CD4-positive, alpha-beta T cell treated with Interleukin-2 at 100 ng/mL for 4 hours (primary cell): ENCODE measurements at places on chromosomes 12 and 14.

DNA sequence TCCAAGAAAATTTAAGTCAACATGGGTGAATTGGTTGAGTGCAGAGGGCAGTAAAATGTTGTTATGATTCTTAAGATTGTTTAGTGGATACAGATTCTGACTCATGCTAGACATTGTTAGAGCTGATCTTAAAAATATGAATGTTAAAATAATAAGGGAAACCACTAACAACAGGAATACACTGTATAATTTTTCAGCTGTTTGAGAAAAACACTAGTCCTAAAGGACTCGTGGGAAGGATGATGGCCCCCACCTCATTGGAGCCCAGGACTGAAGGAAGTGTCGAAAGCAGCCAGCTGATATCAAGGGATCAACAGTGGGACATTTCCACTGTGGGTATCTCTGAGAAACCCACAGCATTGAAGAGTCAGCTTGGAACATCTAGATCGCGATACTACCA is 82.9 kb upstream of the SCAF11 start:
- DNase-seq = no peak

DNA sequence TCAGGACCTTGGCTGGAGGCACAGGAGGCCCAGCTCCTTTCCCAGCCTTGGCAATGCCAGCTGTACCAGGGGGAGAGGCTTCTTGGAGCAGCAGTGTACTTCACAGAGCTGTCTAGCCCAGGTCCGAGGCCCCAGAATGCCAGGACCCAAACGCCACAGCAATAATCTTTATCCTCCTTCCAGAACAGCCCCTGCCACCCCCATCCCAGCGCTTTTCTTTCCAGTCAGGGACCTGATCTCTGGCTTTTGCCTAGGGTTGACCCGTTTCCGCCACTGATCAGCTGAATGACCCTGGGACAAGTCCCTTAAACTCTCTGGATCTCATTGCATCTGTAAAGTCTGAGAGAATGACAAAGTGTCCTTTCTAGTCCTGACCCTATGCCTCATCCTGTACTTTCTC is 5.1 kb downstream of the LAG3 start:
- no peak for DNase-seq

DNA sequence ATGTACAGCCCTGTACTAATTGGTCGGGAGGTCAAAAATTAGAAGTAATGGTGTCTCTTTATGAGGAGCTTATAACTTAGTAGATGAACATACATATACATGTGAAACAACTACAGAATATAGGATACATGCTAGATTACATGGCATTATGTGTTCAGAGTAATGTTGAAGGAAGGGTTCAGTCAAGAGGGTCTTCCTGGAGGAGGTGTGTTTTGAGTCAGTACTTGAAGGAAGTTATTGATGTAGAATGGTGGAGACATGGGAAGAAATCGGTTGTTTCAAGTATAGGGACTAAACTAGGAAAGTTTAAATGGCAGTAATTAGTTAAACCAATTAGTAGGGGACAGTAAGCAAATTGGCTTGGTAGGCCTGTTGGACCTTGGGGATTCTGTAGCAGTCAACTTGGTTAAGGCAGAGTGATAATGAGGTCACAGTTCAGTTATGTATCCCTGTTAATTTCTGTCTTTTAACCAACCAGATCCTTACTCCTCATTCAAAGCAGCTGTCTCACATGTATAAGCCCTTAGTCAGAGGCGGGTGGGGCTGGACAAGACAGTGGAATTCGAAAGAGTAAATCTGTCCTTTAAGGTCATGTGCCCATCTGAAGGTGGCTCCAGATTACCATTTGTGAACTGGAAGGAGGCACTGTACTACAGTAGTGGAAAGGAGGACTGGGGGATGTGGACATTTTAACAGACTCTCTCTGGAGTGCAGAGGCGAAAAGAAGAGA is 3.5 kb upstream of the ANKRD52 start:
- DNase-seq = no peak

GRCh38 chr12:25084816-25085215 is 110.1 kb downstream of the DNAI7 start:
- DNase-seq = no peak

DNA sequence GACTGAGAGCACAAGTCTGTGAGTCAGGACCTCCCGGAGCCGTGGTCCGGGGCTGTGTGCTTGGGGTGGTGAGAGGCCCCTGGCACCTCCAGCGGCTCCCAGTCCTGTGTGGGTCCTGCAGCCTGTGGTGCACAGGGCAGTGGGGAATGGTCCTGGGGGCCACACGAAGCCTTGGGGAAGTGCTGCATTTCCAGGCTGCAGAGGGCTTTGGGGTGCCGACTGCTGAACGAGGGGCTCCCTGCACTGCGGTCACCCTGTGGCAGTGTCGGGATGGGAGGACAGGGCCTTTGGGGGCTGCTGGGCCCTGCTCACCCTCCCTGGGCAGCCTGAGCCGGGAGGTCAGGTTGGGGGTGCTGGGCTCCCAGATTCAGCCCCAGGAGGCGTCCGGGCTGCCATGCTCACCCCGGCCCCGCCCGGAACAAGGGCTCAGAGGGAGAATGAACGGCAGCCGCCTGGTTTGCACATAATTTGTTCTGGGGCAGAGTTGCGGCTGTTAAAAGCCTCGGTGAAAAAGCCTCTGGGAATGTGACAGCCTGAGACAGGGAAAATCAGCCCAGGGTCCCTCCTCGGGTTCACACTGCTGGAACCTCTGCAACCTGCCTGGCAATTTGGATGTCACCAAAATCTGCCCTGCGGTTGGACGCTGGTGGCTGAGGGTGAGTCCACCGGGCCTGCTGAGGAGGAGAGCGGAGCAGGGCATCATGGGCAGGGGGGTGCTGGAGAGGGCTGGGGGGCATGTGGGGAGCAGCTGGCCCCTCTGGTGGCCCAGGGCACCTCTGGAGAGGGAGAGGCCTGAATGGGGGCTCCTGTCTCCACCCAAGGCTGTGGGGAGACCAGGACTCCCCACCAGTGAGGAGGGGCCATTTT is 109.2 kb downstream of the KIF26A start:
- no peak for DNase-seq

GRCh38 chr12:88036353-88036965 is 7.3 kb upstream of the C12orf50 start:
- DNase-seq = no peak

DNA sequence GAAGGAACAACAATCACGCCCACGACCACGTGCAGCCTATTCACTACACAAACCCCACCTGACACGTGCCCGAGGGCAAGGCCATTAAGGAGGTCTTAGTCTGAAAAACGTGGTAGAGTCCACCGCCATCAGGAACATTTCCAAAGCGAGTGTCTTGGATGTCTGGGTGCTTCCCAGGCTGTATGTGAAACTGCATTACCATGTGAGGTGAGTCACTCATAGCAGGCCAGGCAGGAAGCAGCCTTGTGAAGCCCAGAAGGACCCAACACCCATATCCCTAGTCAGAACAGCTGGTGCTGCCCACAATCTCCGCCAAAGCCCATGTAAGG is 3.3 kb upstream of the KRT79 start:
- no peak for DNase-seq

GRCh38 chr14:56797003-56797568 is 13.2 kb downstream of the OTX2 start:
- DNase-seq = no peak

DNA sequence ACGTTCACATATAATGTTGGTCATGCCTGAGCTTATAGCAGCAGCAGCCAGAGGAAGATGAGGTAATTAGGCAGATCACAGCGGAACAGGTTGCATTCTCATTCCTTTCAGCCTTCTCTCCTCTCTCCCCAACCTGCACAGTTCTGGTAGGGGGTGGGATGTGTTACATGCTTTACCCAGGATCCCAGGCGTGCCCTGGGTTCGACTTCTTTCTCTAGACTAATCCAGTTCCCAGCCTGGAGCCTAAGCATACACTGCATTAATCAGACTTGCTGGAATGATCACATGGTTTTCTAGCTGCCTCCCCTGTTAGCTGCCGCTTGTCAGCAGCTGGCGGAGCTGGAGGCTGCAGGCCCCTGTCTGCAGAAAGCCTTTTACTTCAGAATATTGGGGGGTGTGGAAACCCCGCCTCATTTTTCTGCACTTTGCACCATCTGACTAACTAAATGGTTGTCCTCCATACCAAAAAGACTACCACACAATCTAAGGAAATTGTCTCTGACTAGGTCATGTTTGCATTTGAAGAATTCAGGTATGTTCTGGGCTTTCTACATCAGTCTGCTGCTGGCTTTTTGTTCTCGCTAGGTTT is 46.0 kb upstream of the EVL start:
- DNase-seq = no peak

DNA sequence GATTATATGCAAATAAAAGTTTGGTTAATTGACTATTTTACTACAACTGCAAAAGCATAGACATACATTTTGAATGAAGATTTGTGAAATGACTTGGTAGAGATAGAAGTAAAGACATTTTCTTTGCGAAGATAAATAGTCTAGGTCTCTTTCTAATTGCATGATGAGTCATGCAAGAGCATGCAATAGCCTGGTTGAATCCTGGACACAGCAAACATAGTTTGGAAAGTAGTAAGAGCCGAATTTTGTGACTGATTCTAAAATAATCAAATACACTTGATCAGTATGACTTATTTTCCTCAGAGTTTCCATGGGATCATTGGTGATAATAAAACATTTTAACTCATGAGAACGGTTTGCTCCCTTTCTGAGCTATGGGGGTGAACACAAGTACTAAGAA is 27.7 kb upstream of the CAND1 start:
- no peak for DNase-seq

GRCh38 chr12:64946132-64946829 is 121.8 kb downstream of the TBC1D30 start:
- no peak for DNase-seq

GRCh38 chr12:90943255-90943654 is 11.7 kb downstream of the CCER1 start:
- DNase-seq = no peak

- peak; percentile 82 for DNase-seq
Measured at GRCh38 chr12:64669270-64669842, 59.1 kb downstream of the RASSF3 start.

GRCh38 chr14:32707742-32708500 is 230.8 kb upstream of the NPAS3 start:
- no peak for DNase-seq
